ENCODE measurements at places on chromosomes 7 and 10.

GRCh38 chr10:110694820-110695538 lies 50.8 kb downstream of the RBM20 start:
- no peak for DNase-seq

DNA sequence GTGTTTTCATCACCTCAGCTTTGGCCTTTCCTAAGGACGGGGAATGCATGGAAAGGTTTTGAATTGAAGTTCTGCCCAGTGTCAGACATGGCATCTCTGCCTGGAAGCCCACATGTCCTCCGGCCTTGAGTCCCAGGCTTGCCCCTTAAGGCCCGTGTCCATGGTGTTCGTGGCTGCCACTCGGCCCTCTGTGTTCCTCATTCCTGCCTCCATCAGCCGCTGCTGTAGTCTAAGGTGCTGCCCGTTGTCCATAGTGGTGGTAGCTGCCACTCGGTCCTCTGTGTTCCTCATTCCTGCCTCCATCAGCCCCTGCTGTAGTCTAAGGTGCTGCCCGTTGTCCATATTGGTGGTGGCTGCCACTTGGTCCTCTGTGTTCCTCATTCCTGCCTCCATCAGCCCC lies 180.7 kb upstream of the SHH start:
- no peak for DNase-seq

DNA sequence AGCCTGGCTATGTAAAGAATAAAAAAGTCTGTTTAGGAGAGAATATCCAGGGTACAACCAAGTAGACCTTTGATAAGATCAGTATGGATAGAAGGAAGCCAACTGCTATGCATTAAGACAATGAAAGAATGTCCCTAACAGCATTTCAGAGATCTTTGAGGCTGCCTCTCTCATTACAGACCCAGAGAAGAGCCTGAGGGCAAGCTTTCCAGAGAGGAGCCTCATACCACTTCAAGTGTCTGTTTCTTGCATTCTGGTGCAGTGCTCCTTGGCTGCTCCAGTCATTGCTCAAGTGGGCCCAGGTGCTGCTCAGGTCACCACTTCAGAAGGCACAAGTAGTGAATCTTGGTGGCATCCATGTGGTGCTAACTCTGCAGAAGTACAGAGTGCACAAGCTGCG lies 514.0 kb downstream of the PLXDC2 start:
- DNase-seq: no peak

DNA sequence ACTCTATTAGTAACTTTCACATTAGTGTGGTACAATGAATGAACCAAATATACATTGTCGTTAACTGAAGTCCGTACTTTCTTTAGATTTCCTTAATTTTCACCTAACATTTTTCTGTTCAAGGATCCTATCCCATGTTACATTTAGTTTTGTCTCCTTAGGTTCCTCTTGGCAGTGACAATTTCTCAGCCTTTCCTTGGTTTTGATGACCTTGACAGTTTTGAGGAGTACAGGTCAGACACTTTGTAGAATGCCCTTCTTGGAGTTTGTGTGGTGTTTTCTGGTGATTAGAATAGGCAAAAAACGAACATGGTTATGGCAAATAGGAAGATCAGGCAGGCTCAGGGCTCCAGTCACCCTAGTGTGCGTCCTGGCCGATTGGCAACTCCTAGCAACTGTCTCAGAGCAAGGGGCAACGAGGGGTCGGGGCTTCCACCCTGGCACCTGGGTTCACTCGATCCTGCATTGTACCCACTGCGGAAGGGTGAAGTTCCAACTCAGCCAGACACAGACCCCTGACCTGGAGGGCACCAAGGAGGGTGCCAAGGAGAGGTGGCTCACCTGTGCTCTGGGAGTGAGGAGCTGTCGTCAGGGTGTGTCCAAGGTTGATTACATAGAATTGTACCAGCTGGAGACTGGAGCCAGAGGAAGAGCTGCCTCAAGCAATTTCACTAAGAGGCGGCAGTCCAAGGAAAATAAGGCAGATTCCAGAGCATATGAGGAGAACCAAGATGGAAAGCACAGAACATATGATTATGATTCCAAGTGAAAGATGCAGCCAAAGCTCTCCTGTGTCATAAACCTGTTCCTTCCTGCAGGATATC lies 37.5 kb downstream of the PAPSS2 start:
- DNase-seq: no peak

DNA sequence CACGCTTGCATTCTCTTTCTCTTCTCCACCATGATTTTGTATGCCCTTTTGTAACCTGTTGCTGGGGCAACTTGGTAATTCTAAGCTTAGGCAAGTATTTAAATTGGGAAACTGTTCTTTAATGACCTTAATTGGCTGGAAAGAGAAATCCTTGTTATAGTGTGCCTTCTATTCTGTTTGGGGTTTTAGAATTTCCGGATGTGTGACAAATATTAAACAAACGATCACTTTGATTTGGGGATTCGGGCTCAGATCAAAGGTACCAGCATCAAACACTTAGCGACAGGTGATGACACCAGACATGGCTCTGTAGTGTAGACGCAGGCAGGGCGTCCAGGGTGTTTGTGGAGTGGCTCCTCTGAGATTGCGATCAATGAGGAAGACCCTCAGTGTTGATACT lies 55.0 kb downstream of the RAB11FIP2 start:
- no peak for DNase-seq

DNA sequence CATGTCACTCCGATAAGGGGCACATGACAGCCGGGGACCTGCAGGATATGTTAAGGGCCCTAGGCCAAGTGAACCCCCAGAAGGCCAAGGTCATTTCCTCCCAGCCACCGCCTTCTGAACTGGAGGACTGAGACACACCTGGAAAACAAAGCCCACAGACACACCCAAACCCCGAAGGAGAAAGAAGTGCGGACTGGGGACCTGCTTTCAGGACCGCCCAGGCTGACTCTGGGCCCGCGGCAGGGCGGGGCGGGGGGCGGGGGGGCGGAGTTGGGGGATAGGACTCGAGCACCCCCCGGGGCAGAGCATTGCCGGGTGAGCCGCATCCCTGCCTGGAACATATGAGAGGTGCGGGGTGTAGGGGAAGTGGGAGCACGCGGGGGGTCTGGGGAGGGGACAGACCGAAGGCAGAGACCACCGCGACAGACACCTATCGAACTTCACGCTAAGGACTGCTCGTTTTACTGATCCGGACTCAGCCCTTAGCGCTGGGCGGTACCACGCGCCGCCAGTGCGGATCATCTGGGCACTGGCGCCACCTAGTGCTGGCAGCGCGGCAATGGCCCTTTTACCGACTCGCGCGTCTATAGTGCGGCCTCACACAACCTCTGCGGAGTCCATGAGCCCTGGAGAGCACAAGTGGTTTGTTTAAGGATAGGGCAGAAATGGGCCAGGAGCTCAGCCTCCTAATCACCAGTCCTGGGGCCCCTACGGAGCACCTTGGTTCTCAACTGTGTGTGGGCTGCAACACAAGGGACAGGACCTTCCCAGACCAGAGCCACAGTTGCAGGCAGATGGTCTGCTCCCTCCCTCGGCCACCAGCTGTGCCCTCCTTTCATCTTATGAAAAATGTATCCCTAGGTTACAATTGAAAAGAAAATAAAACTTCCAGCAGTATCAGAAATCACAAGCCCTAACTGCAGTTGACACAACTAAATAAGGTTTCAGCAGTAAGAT lies 157.6 kb downstream of the HERPUD2 start:
- peak; percentile 75 for DNase-seq

GRCh38 chr7:77258593-77258992 lies 59.0 kb upstream of the FGL2 start:
- DNase-seq: no peak

GRCh38 chr7:20393021-20393610 lies 62.4 kb downstream of the ITGB8 start:
- DNase-seq: no peak

GRCh38 chr7:140641524-140642195 lies 1.0 kb upstream of the DENND2A start:
- DNase-seq: no peak

DNA sequence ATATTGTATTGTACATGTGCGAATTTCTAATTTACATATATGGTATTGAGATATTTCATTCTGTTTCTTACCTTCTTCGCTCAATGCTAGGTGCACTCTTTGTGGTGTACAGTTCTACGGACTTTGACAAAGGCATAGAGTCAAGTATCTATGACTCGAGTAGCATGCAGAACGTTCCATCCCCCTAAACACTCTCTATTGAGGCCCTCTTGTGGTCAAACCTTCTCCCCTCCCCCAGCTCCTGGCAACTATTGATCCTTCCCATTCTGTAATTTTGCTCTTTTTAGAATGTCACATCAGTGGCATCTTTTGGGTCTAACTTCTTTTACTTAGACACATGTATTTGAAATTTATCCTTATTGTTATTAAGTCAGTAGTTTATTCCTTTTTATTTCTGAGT lies 30.7 kb upstream of the GDF10 start:
- no peak for DNase-seq

- DNase-seq: no peak
Observed at GRCh38 chr10:88066319-88066718, 202.9 kb downstream of the PTEN start.

DNA sequence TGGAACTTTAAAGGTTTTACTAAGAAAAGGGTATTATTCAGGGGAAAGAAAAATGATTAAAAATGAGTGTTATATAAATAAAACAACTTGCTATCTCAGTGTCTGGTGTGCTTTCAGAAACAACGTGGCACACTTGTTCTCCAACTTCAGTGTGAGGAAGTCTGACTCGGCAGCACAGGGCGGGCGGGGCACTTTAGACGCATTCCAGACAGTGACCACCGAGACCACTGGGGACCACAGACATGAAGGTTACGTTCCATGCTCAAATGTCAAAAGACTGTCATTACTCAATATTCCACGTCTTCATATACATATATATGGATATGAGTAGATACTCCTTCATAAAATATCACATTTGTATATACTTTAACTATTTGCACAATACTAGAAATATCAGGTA lies 87.0 kb downstream of the LARP4B start:
- DNase-seq: peak; percentile 58

DNA sequence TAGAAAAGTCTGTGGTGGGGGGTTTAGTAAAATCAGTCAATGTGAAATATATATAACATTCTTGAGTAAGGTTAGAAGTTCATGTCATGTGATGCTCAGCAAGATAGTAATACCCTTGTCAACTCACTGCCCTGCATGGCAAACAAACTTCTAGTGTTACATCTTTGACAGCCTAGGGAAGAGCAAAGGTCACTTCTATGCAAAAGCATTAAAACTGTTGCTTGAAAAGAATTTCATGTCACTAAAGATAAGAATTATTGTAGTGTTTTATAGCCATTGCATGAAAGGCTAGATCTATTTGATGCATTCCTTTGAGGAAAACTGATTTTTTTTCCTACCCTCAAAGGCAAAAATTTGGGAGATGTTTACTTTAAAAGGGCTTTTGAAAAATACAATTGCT lies 176.0 kb downstream of the SKAP2 start:
- DNase-seq: no peak

DNA sequence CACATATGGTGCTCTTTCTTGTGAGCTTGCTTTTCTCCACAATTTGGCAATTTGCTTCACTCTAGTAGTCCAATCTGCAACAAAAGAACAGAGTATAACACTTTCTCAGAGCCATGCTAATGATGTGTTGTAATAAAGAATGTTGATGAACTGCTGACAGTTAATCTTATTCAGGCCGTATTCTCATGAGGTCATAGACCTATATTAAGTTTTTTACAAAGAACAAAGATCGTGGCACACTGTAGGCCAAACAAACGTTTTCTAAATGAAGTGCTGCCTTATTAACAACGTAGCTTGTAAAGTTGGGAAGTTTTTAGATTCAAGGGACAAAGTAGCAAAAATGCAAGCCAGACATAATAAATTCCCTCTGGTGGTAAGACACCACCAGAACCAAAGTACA lies 160.1 kb downstream of the GALNT11 start:
- DNase-seq: no peak

- DNase-seq: no peak
Observed at GRCh38 chr7:55065079-55065478, 46.3 kb downstream of the EGFR start.

- no peak for DNase-seq
Observed at GRCh38 chr10:132156382-132156781, 30.4 kb upstream of the DPYSL4 start.

DNA sequence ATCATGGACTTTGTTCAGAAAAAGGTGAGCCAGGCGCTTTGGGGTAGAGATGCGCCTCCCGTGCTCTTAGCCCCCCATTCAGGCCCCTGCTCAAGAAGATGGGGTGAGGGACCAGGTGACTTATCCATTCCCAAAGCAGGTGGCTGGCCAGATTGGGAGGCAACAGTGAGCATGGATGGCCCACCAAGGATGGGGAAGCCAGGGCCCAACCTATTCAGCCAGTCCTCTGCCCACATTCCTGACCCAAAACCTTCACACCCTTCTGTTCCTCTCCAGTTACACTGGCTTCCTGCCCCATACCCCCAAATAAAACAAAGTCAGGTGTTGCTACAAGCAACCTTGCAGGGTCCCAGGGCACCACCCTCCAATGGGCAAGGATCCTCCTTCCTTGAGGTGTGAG lies 44.4 kb downstream of the TSPAN15 start:
- peak; percentile 26 for DNase-seq

DNA sequence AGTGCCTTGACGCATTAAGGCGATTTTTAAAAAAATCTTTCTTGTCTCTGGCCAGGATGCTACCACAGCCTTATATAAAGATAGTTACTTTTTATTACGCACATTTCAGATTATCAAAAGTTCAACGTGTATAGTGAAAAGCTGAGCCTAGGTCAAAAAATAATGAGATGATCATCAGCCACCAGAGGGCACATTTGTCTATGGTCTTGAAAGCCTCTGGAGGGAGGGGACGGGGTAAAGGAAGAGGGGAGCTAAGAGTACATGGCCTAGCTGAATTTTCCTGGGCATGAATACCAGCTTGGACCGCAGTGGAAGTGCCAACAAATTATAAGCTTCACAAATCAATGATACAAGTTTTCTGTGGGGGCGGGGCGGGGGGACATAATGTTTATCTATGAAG lies 285.9 kb upstream of the SMIM30 start:
- DNase-seq: no peak

DNA sequence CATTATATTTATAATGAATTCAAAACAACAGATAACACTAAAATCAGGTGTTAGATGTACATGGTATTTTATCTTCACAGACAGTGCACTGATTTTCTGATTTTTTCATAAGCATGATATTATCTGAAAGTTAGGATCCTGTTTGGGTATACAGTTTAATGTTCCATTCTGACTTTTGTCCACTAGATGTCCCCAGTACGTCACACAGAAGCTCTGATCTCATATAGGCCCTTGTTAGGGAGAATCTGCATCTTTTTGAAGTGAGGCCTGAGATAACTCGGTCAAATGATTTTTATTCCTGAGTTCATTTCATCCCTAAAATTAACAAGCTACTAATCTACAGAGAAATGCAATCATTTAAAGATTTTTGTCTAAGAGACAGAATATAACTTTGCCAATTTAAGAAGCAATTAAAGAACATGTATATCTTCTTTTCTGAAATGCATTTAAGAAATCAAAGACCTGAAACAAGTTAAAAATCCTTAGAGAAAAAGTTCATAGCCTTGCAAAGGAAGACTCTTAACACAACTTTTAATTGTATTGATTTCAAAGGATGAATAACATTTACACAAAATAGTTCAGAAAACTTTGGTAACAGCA lies 72.0 kb upstream of the TES start:
- DNase-seq: no peak

DNA sequence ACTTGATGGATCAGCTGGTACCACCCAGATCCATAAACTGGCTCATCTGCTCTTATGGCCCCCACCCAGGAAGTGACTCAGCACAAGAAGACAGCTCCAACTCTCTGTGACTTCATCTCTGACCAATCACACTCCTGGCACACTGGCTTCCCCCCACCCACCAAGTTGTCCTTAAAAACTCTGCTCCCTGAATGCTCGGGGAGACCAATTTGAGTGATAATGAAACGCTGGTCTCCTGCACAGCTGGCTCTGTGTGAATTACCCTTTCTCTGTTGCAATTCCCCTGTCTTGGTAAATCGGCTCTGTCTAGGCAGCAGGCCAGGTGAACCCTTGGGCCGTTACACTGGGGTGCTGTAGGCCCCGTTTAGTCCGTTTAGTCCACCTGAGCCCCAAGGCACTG lies 23.4 kb upstream of the BNIP3 start:
- DNase-seq: no peak
